ENCODE measurements at places on chromosomes 12 and 14.

DNA sequence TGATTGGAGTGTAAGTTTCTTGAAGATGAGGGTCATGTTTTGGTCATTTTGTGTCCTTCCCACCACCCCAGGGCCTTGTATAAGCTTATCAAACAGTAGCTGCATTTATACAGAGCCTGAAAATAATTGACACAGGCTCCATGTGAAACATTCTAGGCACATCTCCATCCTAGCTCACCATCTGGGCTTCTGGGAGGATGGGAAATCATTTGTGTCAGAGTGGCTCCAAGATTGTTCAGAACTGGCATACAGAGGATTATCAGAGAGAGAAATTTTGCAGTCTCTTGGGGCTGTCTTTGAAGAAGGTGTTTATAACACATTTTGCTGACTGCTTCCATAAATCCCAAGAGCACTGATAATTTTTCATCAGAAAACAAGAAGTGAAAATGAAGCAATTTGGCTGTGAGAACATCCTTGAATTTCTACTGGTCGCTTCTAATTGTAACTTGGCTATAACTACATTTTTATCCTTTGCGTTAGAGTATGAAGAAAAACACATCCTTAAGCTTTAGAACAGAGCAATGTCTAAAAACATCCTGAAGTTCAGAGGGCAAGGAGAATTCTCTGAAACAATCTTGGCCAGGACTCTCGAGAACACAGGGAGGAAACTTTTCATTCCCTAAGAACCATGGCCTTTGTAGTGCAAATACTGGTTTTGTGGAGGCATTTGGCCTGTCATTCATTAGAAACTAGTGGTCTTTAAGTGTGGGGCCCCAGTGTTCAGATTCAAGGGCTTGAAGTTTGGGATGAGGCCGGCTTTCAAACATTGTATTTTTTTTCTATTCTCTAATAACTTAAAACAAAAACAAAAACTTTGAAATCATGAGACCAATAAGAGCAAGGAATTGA, 151.1 kb downstream of the DACT1 start:
- no peak for DNase-seq

- no peak for DNase-seq
These were observed 304.3 kb upstream of the PRICKLE1 start for GRCh38 chr12:42893803-42894202.

GRCh38 chr12:41596190-41596589, 408.1 kb downstream of the PDZRN4 start:
- DNase-seq, result no peak

DNA sequence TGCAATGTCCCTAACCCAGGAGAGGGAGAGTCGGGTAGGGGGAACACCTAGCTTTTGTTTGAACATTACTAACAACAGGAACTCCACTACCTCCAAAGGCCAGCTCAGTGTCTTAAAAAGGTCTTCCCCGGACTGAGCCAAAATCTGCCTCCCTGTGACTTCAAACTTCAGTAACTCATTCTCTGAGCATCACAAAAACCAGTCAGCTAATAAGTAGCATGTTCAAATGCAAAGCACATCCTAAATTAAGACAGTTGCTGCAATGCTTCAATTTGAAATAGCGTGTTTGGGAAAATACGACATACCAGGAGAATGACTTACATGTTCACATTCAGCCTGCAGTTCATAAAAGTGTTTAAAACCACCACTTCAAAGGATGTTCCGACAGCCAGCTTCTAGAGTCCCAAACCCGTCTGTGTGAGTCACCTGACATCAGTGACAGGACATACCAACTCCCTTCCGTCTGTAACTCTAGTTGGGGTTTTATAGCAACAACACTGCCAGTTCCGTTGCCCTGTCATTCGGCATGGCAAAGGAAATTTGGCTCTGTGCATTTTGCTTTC, 13.0 kb downstream of the ZFP36L1 start:
- DNase-seq, result no peak

- DNase-seq, result no peak
These were observed 7.9 kb downstream of the TAS2R13 start for GRCh38 chr12:10901427-10901826.

- DNase-seq, result no peak
These were observed 13.7 kb downstream of the SPX start for GRCh38 chr12:21539797-21540196.

Data from WERI-Rb-1 (cell line).